ENCODE measurements at places on chromosomes 7 and 10.

- DNase-seq, result no peak
Measured at GRCh38 chr7:121334376-121334775, 5.6 kb downstream of the WNT16 start.

DNA sequence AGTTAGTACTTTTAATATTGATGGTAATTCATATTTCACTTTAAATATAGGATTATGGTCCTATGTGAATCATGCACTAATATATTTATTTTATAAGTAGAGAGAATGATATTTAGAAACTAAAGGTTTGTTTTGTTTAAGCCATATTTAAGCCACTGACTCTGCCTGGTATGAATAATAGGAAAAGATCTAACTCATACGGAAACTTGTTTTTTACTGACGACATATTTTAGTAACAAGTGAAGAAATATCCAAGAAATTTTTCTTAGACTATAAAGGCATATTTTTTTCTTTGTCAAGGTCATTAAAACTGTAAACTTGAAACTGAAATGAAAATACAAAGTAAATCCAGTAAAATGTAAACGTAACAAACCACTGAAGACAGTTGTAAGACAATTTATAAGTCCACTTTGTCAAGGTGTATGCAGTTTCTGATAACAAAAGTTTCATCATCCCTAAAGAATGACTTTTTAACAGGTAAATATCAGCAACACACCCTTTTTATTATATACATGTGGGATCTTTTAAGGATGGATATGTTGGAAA, 147.1 kb downstream of the PHF14 start:
- DNase-seq, result no peak

GRCh38 chr10:30270247-30270646, 78.8 kb downstream of the MTPAP start:
- DNase-seq, result no peak

DNA sequence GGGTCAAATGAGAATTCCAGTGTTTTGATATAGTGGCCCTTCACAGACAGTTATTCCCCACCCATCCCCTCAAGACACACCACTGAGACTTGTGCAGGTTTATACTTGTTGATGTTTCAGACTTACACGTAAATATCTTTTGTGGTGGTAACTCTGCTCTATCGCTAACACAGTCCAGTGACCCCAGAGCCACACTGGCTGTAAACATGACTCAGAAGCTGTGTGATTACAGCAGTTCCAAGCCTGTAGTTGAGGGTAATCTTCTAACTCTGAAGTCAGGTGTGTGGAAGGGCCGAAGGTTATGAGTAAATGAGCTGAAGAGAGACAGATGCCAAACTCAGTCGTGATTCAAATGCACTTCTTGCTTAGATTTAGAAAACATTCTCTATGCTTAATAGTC, 19.4 kb downstream of the NOBOX start:
- no peak for DNase-seq

- no peak for DNase-seq
Measured at GRCh38 chr7:30595436-30596013, 847 bp downstream of the GARS1 start.

GRCh38 chr7:146656988-146657387, 540.4 kb downstream of the CNTNAP2 start:
- DNase-seq, result no peak
